CD4-positive, alpha-beta T cell treated with Interleukin-15 for 1 hour (primary cell): ENCODE measurements at places on chromosomes 4 and X.

- no peak for DNase-seq
Measured at GRCh38 chr4:146278986-146279385, 64.6 kb downstream of the REELD1 start.

DNA sequence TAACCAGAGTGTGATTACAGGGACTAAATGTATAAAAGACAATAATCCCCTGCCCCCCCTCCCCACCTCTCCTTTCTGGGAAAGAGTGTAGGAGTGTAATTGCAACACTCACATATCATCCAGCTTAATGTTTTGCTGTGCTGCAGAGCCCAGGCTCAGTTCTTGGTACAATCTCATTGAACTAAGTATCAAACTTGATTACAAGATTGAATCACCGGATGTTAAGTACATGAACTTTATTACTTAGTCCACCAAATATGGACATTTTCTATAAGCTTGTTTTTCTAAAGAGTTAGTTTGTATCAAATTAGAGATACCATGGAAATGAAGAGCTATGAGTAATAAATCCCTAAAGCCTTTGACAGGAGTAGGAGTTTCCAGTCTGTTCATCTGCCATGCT lies 559.1 kb downstream of the ZNF674 start:
- DNase-seq = no peak

DNA sequence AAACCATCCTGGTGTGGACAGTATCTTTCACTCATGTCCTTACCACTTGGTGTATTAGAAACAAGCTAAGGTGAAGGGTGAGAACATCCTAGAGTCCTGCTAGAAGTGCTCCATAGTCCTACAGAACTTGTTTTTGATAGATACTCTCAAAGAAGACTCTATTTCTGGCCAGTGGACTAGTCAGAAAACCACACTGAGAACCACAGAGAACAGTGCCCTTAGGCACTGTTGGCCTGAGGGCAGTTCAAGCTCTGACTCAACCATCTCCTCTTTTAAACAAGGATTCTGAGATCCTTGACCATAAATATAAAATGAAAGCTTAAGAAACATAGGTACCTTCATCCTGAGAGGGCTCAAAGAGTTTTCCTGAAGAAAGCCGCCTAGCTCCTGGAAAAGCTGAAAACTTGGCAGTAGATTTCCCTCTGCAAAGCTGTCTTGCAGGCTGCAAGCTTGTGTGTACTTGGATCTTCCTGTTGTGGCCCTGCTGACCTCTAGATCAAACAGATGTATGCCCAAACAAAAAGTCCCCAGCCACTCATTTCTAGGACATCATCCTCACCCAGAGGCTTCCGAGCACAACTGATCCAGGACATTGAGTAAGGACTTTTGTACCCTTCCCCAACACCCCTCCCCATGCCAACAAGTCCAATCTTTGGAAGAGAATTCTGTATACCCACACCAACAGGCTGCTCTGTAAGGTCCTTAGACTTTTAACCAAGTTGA lies 111.6 kb upstream of the CXCL13 start:
- DNase-seq = no peak

- no peak for DNase-seq
Measured at GRCh38 chr4:19707876-19708275, 543.8 kb upstream of the SLIT2 start.

DNA sequence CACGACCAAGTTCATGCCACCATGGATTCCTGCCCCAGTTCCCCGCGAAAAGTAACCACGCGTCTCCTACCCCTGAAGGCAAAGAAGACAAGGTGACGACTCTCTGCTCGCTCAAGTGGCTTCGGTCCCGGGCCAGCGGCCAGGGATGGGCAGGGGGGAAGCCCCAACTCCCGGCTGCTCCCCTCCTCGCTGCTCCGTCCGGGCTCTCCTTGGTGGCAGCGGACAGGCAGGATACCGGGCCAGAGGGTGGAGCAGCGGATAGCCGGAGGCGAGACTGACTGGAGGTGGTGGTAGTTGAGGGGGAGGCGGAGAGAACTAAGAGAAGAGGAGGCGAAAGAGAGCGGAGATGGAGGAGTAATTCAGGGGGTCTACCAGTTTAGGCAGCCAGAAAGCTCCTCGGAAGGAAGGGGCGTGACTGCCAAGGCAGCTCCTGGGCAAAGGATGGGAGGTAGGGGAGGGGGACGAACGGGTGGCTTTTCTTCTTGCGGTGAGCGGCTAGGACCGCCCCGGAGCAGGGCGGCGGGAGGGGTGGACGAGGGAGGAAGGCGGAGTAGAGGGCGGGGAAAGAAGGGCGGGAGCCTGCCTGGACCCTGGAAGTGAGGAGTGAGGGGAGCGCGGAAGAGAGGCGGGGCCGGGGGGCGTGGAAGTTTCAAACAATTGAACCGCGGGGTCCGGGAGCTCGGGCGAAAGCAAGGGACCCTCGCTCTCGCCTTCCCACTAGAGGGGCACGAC lies at the start of gene AMOT:
Gene AMOT (minus strand): TSS at position 450 of the 732 bp plus-strand sequence. CDS start 17,705 bp downstream, outside the sequence.
- DNase-seq = peak; percentile 64

- no peak for DNase-seq
Measured at GRCh38 chrX:34656467-34656841, 631 bp downstream of the TMEM47 start.

- no peak for DNase-seq
Measured at GRCh38 chr4:165634766-165635165, 238.3 kb upstream of the TLL1 start.

GRCh38 chrX:12065251-12065650 lies 73.0 kb upstream of the FRMPD4 start:
- DNase-seq = no peak
